ENCODE measurements at places on chromosomes 1 and 21. TPM values are rescaled to one million over a fixed set of nuclear protein-coding genes. Genes with fewer than 3 reads are reported as not detected.

GRCh38 chr1:221192055-221192454 is 312.8 kb downstream of the HLX start:
- H3K36me3 ChIP-seq = no peaks in the 10 kb centered on the region
- no peak for DNase-seq
- H3K4me1 ChIP-seq = no peaks in the 10 kb centered on the region
- no peaks in the 10 kb centered on the region for H3K27me3 ChIP-seq
- H3K4me3 ChIP-seq = no peak overlapping the region
- H3K27ac ChIP-seq = no peak overlapping the region

OPRD1 gene
- 0.05 TPM for total RNA-seq

GBP7 gene
- not detected for total RNA-seq

DNA sequence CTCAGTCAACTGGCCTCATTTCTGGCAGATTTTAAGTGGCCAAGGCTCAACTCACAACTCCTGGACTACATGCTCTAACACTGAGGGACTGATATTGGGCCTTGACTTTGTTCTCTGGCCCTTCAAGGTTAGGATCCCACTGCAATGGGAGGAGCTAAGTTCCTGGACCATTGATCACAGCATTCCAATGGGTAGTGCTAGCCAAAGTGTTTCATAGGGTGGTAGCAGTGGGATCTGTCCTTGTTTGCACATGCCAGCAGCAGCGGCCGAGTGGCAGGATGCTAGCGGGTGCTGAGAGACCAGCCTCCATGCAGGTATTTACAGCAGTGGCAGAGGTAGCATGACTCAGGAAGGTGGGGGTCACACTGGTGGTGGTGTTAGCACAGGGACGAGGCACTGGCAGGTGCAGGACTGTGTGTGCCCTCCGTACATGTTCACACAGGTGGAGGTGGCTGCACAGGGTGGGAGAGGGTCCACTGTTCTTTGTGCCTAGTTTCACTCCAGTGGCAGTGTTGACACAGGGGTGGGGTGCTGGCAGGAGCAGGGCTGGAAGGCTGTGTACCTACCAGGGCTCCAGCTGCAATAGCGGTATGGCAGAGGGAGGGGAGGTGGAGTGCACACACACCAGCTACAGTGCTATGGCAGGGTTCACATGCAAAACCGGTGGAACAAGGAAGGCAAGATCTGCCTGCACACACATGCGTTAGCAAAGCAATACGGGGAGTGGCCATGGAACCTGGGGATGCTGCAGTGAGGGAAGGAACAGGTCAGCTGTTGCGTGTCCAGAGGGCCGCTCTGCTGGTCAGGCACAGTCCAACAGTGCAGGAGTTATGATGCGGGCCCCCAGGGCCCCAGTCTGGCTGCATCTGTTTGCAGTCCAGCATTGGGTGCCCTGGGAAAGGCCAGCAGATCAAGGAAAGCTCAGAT is 51.7 kb downstream of the COL24A1 start:
- H3K4me3 ChIP-seq = no peak overlapping the region
- H3K27me3 ChIP-seq = no peaks in the 10 kb centered on the region
- no peaks in the 10 kb centered on the region for H3K4me1 ChIP-seq
- no peaks in the 10 kb centered on the region for H3K36me3 ChIP-seq
- no peak overlapping the region for H3K27ac ChIP-seq
- DNase-seq = no peak

GRCh38 chr1:229298420-229298819 is 27.5 kb downstream of the RAB4A start:
- H3K4me3 ChIP-seq = no peak overlapping the region
- peaks cover 24% of the 10 kb centered on the region for H3K36me3 ChIP-seq
- H3K4me1 ChIP-seq = peaks cover 9% of the 10 kb centered on the region
- DNase-seq = no peak
- H3K27me3 ChIP-seq = no peaks in the 10 kb centered on the region

Measured in activated T-helper 1 cell treated with anti-CD3 and anti-CD28 coated beads, Interleukin-12 subunit alpha, Interleukin-12 subunit beta, Interleukin-2, Interleukin-4 antibody, amounts not matched to agents 30 ng/mL and 10 ng/mL and 1 ng/mL, durations not matched to agents 14 hours and 24 hours and 36 hours (primary cell).